ENCODE measurements at places on chromosomes 11 and 22. TPM values are rescaled to one million over a fixed set of nuclear protein-coding genes. Genes with fewer than 3 reads are reported as not detected.

JOSD1 gene
- total RNA-seq, result 364 TPM

OR51B5 gene
- total RNA-seq, result not detected

C11orf42 gene
- not detected for total RNA-seq

GCAT gene
- total RNA-seq, result 1.3 TPM

GRCh38 chr11:106420686-106421085 lies 343.2 kb downstream of the AASDHPPT start:
- DNase-seq, result no peak

- DNase-seq, result no peak
Measured at GRCh38 chr22:40714499-40715337, 35.4 kb downstream of the MCHR1 start.

GRCh38 chr11:70078095-70078780 lies at the start of gene ANO1:
Gene ANO1, plus strand, starts transcription at chr11:70078317. Its CDS starts 290 bp downstream, at chr11:70078607.
- DNase-seq, result no peak

GRCh38 chr11:68181719-68182451 lies 31.2 kb downstream of the KMT5B start:
- no peak for DNase-seq

DNA sequence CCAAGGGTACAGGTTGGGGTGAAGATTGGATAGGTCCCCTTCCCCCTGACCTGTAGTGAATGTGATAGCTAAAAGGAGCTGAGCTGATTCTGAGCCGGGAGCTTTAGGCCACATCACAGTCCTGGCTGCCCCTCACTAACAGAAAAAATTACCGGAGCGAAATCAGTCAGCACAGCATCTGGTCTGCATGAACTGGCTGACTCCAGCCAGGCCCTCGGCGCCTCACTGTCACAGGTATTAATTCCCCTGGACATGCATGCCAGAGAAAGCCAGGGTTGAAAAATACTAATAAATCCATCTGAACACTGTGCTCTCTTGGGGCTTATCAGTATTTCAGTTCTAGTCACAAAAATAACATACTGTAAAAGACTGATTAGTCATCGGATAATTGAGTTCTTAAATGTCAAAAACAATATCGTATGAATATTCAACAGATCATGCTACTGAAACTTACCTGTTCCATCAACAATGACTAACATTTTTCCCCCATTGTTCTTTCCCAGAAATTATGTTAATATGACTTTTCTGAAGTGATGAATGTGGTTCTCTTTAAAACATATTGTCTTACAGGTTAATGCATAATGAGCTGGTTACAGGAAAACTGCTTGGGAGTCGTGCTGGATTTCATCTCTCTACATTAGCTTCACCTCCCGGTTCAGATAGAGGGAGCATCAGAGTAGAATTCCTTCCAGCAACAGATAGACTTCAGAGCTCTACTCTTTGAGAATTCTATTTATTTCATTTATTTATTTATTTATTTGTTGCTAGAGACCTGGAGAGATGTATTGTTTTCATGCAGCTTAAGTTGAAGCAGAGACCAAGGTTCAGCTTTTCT lies 387.7 kb downstream of the NXPE2 start:
- no peak for DNase-seq

GRCh38 chr22:37965940-37966664 lies 12.6 kb downstream of the POLR2F start:
- DNase-seq, result no peak
